Left renal cortex interstitium (tissue), 4 donors: ENCODE measurements at places on chromosomes 12 and 14. TPM values are rescaled to one million over a fixed set of nuclear protein-coding genes. Genes with fewer than 3 reads are reported as not detected.

The GALNT6 gene
- polyA plus RNA-seq = 5.5 TPM

The ALDH1L2 gene
- polyA plus RNA-seq = 0.72 TPM

The RTL1 gene
- polyA plus RNA-seq = 0.03 TPM

The CCER1 gene
- polyA plus RNA-seq = not detected

The HOXC6 gene
- polyA plus RNA-seq = 39.4 TPM

The PLA2G1B gene
- 0.43 TPM for polyA plus RNA-seq

The DNAI7 gene
- polyA plus RNA-seq = 7.7 TPM

The CYP46A1 gene
- 1.4 TPM for polyA plus RNA-seq

The PRPH gene
- polyA plus RNA-seq = not detected

The STYX gene
- 15.7 TPM for polyA plus RNA-seq

The RHEBL1 gene
- polyA plus RNA-seq = 1.3 TPM

The SRRM4 gene
- polyA plus RNA-seq = not detected

The ANO2 gene
- 3.9 TPM for polyA plus RNA-seq

The PNN gene
- 203 TPM for polyA plus RNA-seq

The KRT72 gene
- polyA plus RNA-seq = not detected

The VTI1B gene
- polyA plus RNA-seq = 118 TPM

The COCH gene
- polyA plus RNA-seq = 2.5 TPM

The GPR84 gene
- 0.24 TPM for polyA plus RNA-seq

- no peak for DNase-seq
Measured at GRCh38 chr14:60102389-60102788, 10.7 kb downstream of the PCNX4 start.

DNA sequence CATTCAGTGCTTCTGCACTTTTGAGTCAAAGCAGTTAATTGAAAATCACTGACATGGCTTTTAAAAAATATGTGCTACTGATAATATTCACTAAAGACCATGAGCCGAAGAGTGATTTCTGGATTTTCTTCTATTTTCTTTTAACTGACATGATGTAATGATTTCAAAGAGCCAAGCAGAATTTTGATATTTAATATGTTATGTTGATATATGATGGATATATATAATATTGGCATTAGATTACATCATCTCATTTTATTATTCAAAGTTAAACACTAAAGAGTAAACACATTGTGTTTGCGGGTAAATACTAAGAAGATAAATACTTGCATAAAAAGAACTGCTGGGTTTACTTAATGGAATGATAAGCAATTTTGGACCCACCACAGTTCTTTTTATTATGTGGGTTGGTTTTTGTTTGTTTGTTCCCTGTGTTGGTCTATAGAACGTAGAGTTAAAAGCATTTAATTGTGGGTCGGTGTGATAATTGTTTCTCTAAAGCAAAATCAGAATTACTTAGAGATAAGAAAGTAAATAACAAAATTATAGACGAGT, 692 bp downstream of the SPIC start:
- no peak for DNase-seq

- no peak for DNase-seq
Measured at GRCh38 chr14:29823816-29824215, 103.8 kb downstream of the PRKD1 start.

GRCh38 chr12:128969480-128970055, 116.3 kb downstream of the GLT1D1 start:
- no peak for DNase-seq

DNA sequence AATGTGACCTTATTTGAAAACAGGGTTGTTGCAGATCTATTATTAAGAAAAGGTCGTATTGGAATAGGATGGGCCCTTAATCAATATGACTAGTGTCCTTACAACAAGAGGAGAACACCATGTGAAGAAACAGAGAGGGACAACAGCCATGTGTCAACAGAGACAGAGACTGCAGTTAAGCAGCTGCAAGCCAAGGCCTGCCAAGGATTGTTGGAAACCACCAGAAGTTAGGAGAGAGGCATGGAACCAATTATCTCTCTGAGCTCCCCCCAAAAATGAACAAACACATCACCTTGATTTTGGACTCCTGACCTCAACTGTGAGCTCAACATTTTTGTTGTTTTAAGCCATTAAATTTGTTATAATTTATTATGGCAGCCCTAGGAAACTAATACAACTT, 214.6 kb upstream of the PRKD1 start:
- DNase-seq = no peak

DNA sequence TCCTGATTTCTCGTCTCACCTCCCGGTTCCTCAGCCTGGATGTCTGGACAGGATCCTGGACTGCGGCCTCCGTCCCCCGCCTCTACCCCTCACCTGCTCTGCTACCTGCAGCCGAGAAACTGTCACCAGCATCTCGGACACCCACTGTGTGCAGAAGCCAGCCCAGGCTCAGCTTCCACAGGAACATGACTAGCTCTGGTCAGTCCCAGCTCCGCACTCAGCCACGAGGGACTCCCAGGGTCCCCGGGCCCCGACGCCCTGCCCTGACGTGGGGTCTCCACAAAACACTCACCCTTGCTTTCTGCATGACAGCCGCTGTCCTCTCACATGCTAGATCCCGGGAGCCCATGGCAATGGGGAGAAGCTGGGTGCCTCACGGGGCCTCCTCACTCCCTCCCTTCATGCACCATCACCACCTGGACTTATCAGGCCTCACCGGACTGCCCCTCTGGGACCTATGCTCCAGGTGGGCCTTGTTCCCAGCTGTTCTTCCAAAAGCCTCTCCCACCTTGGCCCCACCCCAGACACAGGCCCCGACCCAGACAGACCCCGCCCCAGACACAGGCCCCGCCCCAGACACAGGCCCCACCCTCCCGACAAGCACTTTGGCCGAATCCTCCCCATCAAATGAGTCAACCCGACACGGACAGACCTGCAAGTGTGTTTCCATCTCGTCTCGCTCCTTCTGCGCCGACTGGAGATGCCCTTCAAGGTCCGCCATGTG, 26.9 kb upstream of the ANKLE2 start:
- no peak for DNase-seq

GRCh38 chr14:90580377-90581335, 183.8 kb downstream of the CALM1 start:
- DNase-seq = no peak

GRCh38 chr14:101834800-101835547, 73.5 kb downstream of the PPP2R5C start:
- no peak for DNase-seq

DNA sequence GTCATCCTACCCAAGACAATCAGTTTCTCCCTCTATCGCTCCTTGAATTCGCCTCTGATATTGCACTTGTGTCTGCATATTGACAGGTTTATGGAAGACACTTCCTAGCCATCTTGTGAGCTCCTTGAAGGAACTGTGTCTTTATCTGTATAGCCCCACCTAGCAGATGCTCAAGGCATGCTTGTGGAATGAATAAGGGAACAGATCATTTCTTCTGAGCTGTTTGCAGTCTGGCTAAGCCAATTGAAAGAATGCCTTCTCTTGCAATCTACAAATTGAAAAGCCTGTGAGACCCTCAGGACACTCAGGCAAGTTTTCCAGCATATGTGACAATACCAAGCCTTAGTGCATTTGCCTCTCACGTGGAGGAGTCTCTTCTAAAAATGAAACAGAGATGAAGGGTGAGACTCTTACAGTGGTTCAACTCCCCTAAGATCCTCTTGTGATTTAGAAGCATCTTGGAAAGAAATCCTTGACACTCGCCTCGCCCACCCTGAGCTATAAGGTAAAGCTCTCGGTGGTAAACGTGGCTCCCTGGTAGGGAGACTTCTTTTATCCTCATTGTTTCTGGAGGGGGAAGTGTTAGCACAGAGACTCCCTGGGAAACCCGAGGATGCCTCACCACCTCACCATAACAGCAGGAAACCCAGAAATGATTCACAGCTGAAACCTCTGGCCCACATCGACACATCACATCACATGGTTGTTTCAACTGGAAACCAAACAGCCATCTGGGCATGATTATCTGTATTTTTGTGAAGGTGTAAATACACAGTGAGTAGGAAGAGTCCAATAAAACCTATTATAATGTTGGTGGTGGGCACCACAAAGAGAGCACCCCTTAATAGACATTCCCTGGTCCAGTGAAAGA, 112.3 kb upstream of the BCL2L14 start:
- DNase-seq = no peak

- DNase-seq = no peak
Measured at GRCh38 chr12:111248236-111249017, 120.5 kb downstream of the PHETA1 start.

GRCh38 chr12:13851828-13852227, 129.6 kb downstream of the GRIN2B start:
- no peak for DNase-seq

- DNase-seq = no peak
Measured at GRCh38 chr12:127272864-127273263, 994.1 kb upstream of the TMEM132C start.

DNA sequence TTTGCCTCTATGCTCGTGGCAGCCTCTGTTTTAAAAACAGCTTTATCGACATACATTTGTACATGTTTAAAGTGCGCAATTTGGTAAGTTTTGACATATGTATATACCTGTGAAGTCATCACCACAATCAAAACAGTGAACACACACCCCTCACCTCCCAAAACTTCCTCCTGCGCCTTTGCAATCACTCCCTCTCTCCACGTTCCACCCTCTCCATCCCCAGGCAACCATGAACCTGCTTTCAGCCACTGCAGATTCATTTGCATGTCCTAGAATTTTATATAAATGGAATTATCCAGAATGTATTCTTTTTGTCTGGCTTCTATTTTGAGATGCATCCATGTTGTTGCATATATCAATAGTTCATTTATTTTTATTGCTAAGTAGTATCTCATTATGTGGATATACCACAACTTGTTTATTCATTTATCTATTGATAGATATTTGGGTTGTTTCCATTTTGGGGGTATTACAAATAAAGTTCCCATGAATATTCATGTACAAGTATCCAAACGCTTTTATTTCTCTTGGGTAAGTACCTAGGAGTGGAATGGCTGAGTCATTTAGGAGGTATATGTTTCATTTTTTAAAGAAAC, 15.5 kb upstream of the CHGA start:
- no peak for DNase-seq

DNA sequence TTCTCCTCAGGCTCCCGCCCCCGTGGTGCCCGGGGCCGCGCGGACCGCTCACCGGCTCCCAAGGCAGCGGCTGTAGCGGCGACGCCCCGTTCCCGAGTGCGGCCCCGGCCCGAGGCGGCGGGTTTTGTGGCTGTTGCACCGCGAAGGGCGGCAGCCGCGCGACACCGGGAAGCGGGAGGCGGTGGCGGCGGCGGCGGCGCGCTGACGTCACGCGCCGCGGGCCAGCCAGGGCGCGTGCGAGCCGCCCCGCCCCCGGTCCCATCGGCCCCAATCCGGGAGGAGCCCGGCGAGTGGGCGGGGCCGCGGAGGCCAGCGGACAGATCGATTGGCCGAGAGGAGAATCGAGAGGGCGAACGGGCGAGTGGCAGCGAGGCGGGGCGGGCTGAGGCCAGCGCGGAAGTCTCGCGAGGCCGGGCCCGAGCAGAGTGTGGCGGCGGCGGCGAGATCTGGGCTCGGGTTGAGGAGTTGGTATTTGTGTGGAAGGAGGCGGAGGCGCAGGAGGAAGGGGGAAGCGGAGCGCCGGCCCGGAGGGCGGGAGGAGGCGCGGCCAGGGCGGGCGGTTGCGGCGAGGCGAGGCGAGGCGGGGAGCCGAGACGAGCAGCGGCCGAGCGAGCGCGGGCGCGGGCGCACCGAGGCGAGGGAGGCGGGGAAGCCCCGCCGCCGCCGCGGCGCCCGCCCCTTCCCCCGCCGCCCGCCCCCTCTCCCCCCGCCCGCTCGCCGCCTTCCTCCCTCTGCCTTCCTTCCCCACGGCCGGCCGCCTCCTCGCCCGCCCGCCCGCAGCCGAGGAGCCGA, at the start of gene YY1:
Gene YY1, plus strand, starts transcription at position 726 of the 792 bp plus-strand sequence. CDS start 101 bp downstream, outside the sequence.
- DNase-seq = peak; percentile 95

GRCh38 chr12:18171571-18171970, 81.6 kb upstream of the RERGL start:
- no peak for DNase-seq

DNA sequence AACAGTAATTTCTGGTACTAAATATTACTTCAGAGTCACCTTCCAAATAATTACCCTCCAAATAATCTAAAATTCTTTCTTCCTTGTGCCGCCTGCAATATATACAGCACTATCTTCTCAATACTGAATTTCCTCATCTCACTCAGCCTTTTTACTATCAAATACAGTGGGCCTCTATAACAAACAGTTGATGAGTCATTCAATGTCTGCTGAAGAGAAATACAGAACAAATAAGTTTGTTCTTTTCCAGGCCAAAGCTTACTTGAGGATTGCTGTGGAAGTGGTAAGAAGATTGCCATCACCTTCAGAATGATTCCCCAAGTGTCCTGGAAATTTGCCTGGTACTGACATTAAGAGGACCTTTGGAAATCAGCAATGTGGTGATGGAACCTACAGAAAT, 218.2 kb upstream of the ARHGAP5 start:
- no peak for DNase-seq

GRCh38 chr14:65804439-65805112, 392.0 kb downstream of the FUT8 start:
- no peak for DNase-seq

- DNase-seq = no peak
Measured at GRCh38 chr14:31228533-31228932, 20.9 kb upstream of the HECTD1 start.

DNA sequence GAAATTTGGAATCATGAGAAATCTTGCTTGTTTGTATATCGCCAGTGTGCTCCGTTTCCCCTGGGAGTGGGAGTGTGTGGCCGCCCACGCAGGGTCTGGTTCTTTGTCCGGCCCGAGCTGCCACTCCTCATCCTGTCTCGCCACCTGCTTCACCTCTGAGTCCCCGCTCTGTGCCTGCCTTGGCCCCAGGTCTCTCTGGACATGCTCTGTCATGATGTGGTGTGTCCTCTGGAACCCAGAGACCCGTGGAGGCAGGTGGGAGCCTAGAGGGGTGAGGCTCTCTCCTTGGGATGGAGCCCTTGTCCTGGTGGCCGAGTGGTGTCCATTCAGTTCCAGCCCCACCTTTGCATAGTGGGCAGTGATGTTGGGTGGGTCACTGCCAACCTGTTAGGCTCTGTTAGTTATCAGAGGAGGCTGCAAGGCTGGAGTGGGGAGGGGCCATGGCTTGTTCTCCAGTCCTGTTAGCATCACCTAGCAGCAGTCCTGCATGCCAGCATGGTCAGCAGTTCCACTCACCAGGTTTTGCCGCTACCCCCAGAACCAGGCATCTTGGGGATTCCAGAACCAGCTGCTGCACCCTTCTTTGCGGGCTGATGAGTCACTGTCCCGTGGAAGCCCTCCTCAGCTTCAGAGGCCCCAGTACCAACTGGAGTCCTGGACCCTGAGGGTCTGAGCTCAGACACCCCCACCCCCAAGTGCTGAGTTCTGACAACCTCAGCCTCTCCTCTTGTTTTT, 76.5 kb downstream of the EP400 start:
- DNase-seq = no peak

- DNase-seq = no peak
Measured at GRCh38 chr12:75937486-75937885, 94.1 kb downstream of the PHLDA1 start.

GRCh38 chr12:119117936-119118335, 60.8 kb upstream of the HSPB8 start:
- no peak for DNase-seq

DNA sequence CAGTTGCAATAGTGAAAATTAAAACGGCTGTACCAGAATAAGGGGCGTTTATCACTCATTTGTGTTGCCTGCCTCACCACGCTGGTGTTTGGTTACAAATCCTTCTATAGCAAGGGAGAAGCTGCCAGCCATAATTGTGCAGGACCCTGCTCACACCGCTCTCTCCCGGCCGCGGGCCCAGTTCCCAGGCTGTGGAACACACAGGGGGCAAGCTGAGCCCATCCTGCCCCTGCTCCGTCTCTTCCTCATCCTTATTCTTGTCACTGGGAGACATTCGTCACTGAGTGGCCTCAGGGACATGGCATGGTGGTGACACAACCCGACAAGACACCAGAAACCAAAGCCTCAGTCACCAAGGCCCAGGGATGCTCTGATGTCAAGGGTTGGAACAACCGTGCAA, 116.3 kb upstream of the FKBP4 start:
- DNase-seq = no peak

- no peak for DNase-seq
Measured at GRCh38 chr14:90341784-90342183, 10.0 kb upstream of the NRDE2 start.
